ENCODE measurements at places on chromosomes 12 and 14.

DNA sequence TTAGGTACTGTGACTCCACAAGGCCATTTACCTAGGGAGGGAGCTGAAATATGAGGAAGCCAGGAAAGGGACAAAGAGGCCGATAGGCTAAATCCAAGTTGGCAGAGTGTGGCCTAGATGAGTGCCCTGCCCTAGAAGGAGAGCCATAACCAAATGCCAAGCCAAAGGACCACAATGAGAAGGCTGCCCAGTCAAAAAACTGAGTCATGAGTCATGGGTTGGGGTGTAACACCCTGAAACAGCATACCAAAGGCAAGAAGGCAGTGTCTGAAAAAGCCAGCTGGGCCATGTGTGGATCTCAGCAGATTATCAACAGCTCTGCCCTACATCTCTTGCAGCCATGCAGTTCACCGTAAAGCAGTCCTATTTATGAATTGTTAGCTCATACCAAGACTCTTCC lies 171.7 kb downstream of the PHLDA1 start:
- no peak for ATAC-seq

DNA sequence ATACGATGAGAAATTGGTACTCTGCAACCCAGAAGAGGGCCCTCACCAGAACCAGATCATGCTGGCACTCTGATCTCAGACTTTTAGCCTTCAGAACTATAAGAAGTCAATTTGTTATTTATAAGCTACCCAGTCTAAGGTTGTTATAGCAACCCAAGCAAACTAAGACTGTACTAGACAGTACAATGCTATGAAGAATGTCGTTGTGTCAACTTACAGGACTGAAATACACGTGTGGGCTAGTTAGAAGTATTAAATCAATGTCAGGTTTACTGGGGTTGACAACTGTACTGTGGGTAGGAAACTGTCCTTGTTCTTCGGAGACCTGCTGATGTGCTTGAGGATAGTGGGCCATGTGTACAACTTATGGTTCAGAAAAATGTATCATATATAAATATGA lies 19.7 kb downstream of the DUSP16 start:
- ATAC-seq = no peak

GRCh38 chr12:44509471-44509870 lies 366.6 kb downstream of the NELL2 start:
- ATAC-seq = no peak

DNA sequence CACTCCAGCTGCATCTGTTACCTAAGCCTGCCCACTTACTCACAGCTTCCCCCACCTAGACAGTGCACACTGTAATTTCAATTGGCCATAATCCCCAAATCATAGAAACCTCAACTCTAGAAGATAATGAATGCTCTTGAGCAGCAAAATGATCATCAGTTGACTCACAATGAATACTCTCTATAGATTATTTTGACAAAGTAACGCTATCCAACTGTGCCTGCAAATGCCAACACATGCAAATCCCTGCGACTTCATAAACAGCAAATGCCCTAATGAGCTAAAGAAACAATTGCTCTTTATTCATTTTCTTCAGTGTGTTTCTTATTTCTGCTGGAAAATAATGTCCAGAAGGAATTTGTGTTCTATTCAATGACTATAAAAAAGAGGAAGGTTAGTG lies 319.5 kb downstream of the PAWR start:
- ATAC-seq = no peak

DNA sequence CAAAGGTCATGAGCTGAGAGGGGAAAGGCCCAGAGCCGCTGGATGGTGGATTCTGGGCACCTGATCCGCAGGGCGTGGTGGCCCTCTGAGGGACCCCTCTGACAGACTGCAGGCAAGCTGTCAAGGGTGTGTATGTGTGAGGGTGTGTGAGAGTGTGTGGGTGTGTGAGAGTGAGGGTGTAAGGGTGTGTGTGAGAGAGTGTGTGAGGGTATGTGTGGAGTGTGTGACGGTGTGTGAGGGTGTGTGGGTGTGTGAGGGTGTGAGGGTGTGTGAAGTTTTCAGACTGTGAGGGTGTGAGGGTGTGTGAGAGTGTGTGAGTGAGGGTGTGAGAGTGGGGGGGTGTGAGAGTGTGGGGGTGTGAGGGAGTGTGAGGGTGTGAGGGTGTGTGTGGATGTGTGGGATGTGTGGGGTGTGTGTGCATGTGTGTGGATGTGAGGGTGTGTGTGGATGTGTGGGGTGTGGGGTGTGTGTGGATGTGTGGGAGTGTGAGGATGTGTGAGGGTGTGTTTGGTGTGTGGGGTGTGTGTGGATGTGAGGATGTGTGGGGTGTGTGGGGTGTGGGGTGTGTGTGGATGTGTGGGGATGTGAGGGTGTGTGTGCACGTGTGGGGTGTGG lies 156.7 kb downstream of the TMEM121 start:
- no peak for ATAC-seq

DNA sequence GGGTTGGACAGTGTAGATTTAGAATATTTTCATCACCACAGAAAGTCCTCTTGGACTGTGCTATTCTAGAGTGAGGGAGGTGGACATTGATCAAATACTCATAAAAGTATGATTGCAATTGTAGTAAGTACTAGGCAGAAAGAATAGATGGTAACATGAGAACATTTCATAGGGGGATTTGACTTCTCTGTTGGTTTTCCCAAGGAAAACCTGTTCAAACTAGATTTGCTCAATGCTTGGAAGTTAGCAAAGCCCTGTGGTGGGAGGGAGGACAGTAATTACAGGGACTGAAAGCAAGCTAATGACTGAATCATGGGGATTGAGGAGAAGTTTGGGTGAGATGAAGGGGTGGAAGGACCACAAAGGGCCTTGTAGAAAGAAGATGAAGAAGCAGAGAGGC lies 24.4 kb upstream of the EID3 start:
- ATAC-seq = no peak

GRCh38 chr12:30862486-30862885 lies 64.1 kb upstream of the TSPAN11 start:
- no peak for ATAC-seq

GRCh38 chr14:33839193-33840076 lies 111.4 kb downstream of the EGLN3 start:
- ATAC-seq = no peak

DNA sequence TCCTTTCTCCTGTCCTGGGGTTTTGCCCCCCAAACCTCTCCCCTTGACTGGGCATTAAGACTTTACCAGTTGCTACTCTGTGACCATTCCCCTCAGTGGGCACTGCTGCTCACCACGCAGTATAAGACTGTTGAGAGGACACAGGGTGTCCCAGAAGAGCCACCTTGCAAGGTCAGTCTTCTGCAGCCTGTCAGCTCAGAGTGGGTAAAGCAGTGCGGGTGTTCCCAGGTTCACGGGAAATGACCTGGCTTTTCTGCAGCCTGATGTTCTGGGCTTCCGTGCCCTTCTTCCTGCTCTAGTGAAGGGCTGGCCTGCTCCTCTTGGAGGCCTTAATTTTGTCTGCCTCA lies 34.2 kb downstream of the KCNA1 start:
- ATAC-seq = no peak

GRCh38 chr14:69586404-69586803 lies 11.7 kb upstream of the CCDC177 start:
- no peak for ATAC-seq

GRCh38 chr12:43453761-43454160 lies 98.2 kb downstream of the ADAMTS20 start:
- no peak for ATAC-seq

- no peak for ATAC-seq
Observed at GRCh38 chr14:74917646-74918081, 5.4 kb downstream of the RPS6KL1 start.

Data from stimulated activated memory B cell treated with anti-CD40 and anti-IgM and Interleukin-4, amounts not matched to agents 10 μg/mL and 1 μg/mL and 100 μg/mL, for 72 hours (primary cell).